ENCODE measurements at places on chromosomes 2 and 18. TPM values are rescaled to one million over a fixed set of nuclear protein-coding genes. Genes with fewer than 3 reads are reported as not detected.

CROCC2 gene
- 0.23 TPM for total RNA-seq

POTEE gene
- total RNA-seq: 1.1 TPM

GATA6 gene
- 0.51 TPM for total RNA-seq

TXNDC2 gene
- total RNA-seq: 0.90 TPM

RAB27B gene
- 3.9 TPM for total RNA-seq

TWIST2 gene
- 4.2 TPM for total RNA-seq

RDH14 gene
- 15.4 TPM for total RNA-seq

CFAP65 gene
- total RNA-seq: 0.33 TPM

RBMS1 gene
- 67.0 TPM for total RNA-seq

All from Panc1 (cell line).